ENCODE measurements at places on chromosomes 4 and X. TPM values are rescaled to one million over a fixed set of nuclear protein-coding genes. Genes with fewer than 3 reads are reported as not detected.

Gene SPANXN3
- not detected for polyA plus RNA-seq

Gene CENPI
- 8.4 TPM for polyA plus RNA-seq

Gene TADA2B
- 20.7 TPM for polyA plus RNA-seq

Gene MXRA5
- polyA plus RNA-seq, result 13.1 TPM

Gene SYTL4
- polyA plus RNA-seq, result 21.8 TPM

Gene DDX3X
- 320 TPM for polyA plus RNA-seq

Gene MAB21L2
- 0.04 TPM for polyA plus RNA-seq

Gene FAM156B
- 17.6 TPM for polyA plus RNA-seq

Gene CYBB
- polyA plus RNA-seq, result 13.6 TPM

Gene BRS3
- polyA plus RNA-seq, result 0.10 TPM

Gene ADAM29
- polyA plus RNA-seq, result 0.09 TPM

Gene NDNF
- 56.9 TPM for polyA plus RNA-seq

Gene DMP1
- not detected for polyA plus RNA-seq

Gene CT55
- polyA plus RNA-seq, result 0.21 TPM

Gene TECRL
- not detected for polyA plus RNA-seq

Gene NIPAL1
- 13.7 TPM for polyA plus RNA-seq

Gene JCHAIN
- polyA plus RNA-seq, result 0.31 TPM

Gene GABRG1
- 0.10 TPM for polyA plus RNA-seq

Gene PPARGC1A
- 26.7 TPM for polyA plus RNA-seq

Gene DCAF8L1
- not detected for polyA plus RNA-seq

Gene SLC9A7
- polyA plus RNA-seq, result 4.2 TPM

Gene RAB9B
- 2.6 TPM for polyA plus RNA-seq

Gene ZNF630
- polyA plus RNA-seq, result 2.3 TPM

Gene NLGN4X
- polyA plus RNA-seq, result 8.7 TPM

Gene TLR2
- 6.5 TPM for polyA plus RNA-seq

Gene SLC39A8
- polyA plus RNA-seq, result 25.5 TPM

Gene BST1
- 15.6 TPM for polyA plus RNA-seq

Gene CFI
- 75.2 TPM for polyA plus RNA-seq

Gene PAGE4
- polyA plus RNA-seq, result 1.6 TPM

Gene PNMA3
- 41.4 TPM for polyA plus RNA-seq

Gene NXF2
- polyA plus RNA-seq, result 0.24 TPM

Gene ODAPH
- polyA plus RNA-seq, result not detected

Gene HTN1
- 0.10 TPM for polyA plus RNA-seq

Gene SMPX
- 0.57 TPM for polyA plus RNA-seq

Gene SMIM10L2A
- polyA plus RNA-seq, result 11.7 TPM

Measured in renal pelvis (tissue), 12 donors.